Activated CD4-positive, alpha-beta T cell treated with anti-CD3 and anti-CD28 coated beads for 1 hour (primary cell): ENCODE measurements at places on chromosomes 12 and 14.

DNA sequence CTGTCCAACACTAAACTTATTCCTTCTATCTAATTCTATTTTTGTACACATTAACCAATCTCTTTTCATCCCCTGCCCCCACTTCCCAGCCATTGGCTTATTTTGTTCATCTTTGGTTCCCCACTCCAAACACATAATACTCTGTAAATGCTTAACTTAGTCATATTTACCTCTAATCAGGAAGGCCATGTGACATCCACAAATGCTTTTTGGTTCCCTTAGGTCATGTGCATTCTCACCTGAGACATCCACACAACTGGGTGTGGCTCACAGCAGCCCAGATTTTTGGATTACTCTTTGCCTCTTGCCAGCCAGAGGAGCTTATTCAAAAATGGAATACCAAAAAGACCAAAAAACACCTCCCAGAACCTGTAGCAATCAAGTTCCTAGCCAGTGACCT lies 28.4 kb downstream of the ARL1 start:
- no peak for DNase-seq

DNA sequence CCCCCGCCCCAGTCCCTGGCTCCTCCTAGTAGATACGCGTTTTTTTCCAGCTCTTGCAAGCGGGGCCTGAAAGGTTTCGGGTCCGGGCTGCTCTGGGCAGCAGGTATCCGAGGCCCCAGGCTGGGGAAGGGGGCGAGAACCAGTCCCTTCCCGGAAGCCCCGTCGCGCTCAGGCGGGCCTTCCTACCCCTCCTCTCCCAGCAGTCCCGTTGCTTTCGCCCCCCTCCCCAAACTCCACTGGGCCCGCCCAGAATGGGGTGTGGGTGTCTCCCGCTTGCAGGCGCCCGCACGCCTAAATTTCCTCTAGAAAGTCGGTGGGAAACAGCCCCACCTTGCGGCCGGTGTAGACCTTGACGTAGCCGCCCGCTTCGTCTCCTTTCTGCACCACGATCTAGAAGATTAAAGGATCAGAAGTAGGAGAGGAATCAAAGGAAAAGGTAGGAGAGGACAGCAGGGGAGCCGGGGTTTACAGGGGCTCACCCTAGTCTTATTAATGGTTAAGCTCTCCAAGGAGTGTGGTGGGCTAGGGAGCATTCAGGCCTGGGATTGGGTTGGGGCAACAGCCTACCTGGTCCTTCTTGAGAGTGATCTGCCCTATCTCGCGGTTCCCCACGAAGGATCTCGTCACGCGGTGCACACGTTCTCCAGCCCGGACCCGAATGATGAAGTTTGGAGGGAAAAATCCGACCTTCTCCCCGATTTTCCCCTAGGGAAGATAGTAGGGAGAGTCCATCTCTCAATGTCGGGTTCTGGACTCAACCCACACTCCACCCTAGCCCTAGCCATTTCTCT lies 7.3 kb downstream of the STAC3 start:
- peak; percentile 71 for DNase-seq

DNA sequence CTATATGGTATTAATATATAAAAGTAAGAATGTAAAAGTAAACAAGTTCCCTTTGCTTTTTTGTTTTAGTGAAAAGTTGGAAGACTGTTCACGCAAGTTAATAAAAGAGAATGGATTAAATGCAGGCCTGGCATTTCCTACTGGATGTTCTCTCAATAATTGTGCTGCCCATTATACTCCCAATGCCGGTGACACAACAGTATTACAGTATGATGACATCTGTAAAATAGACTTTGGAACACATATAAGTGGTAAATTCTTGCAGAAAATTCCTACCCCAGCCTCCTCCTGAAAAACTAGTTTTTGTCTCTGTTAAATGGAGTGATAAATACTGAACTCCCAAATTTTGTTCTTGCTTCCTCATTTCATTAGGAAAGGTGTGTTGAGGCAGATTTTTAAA lies 20.9 kb downstream of the METAP2 start:
- DNase-seq = no peak

- no peak for DNase-seq
These were observed 4.1 kb upstream of the DAO start for GRCh38 chr12:108875682-108876361.

GRCh38 chr14:49893309-49894213 lies 679 bp downstream of the ARF6 start:
- DNase-seq = peak; percentile 54

DNA sequence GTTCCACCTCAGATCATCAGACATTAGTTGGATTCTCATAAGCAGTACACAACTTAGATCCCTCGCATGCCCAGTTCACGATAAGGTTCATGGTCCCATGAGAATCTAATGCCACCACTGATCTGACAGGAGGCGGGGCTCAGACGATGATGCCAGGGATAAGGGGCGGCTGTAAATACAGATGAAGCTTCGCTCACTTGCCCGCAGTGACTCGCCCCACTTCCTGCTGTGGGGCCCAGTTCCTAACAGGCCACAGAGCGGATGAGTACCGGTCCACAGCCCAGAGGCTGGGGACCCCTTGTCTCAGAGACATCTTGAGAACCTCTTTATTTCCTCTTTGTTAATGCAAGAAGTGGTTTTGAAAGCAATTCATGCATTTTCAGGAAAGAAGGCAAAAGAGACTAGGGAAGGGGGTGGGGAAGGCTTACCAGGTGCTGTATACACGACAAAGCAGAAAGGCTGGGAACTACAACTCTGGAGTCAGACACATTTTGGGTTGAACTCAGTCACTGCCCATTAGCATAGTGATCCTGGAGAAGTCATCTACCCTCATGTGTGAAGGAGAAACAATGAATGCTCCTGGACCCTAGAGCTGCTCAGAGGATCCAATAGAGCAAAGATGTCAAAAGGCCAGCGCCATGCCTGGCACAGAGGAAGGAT lies 68.7 kb downstream of the EID3 start:
- DNase-seq = no peak

DNA sequence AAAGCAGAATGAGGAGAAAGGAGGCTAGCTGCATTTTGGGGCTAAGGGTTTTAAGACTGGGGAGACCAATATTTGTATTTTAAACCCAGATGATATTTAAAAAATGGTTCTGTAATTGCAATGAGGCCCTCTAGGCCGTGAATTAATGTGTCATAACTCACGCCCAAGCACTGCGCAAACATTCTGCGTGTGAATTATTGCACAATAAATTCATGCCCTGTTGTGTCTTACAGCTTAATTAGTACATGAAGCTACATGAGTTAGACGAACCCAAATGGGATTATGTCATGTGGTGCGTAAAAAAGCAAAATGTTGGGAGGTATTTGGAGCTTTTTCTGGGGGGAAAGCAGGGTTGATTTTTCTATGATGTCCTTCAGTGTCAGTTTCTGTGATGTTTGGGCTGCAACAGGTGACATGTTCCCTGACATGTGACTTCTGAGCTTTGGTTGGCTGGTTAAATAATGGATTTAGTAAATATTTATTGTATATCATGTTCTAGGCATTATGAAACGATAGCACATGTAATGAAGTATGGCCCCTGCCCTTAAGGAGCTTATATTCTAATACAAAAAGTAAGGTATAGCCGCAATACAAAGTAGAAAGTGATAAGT lies 30.4 kb upstream of the CISTR start:
- DNase-seq = no peak

- DNase-seq = no peak
These were observed 1.6 kb downstream of the NXPH4 start for GRCh38 chr12:57218030-57218853.

GRCh38 chr14:23485326-23485725 lies 15.8 kb downstream of the NGDN start:
- no peak for DNase-seq

- no peak for DNase-seq
These were observed 40.2 kb downstream of the TEAD4 start for GRCh38 chr12:2999265-2999841.

GRCh38 chr14:103206023-103206481 lies 82.8 kb downstream of the TNFAIP2 start:
- DNase-seq = no peak

- DNase-seq = peak; percentile 65
These were observed 33.3 kb downstream of the MIA2 start for GRCh38 chr14:39266871-39267607.

- DNase-seq = no peak
These were observed 26.5 kb upstream of the PPP1R12A start for GRCh38 chr12:79961411-79961810.

DNA sequence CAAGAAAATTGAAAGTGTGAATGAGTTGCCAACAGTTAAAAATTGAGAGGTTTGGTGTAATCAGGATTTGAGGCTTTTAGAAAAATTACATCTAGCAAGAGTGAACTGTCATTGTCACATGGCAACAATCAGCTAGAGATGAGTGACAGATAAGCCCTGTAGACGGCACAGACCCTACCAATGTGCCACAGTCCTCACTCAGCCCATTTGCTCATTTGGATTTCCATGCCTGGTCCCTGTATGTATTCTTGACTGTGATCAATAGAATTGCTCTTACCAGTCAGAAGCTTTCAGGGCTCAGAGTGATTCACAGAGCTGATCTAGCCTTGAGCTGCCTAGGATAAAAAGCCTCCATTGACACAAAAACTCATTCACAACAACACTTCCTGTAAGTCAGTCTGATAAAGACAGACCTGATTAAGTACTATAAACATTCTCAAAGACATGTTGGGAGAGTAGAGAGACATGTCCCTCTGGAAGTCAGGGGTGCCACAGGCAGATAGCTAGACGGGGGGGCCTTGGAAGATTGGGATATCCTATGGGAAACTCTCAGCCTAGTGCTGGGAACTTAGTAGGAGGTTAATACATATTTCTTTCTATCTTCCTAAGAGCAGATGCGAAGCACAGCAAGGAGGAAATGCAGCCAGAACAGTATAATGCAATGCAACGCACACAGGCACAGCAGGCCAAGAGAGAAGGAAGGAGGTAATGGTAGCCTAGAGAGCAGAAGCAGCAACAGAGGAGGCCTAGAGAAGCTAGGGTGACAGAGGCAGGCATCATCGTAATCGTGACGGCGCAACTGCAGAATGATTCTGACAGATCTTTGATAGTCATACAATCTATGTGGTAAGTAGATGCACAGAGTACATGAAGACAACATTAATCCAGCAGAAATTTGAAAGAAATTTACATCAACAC lies 2.0 kb upstream of the PELI2 start:
- DNase-seq = no peak

DNA sequence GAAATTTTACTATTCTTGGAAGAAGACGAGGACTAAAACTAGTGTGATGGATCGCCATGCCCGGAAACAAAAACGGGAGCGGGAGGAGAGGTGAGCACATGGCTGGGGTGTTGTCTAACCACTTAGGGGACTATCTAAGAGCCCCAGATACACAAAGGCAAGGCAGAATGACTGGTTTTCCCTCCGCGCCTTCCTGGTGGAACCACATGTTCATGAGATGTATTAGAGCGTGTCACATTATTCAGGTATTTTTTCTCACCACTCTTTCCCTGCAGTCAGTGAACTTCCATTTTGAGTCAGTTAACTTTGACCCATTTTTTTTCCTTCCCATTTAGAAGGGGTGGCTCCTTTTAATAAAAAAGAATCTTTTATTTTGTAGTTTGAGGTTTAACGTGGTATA lies 68.8 kb upstream of the TRAF3 start:
- no peak for DNase-seq

- DNase-seq = no peak
These were observed 1127.9 kb downstream of the VRK1 start for GRCh38 chr14:97924922-97925613.

GRCh38 chr12:121738340-121738858 lies 25.8 kb downstream of the TMEM120B start:
- no peak for DNase-seq

DNA sequence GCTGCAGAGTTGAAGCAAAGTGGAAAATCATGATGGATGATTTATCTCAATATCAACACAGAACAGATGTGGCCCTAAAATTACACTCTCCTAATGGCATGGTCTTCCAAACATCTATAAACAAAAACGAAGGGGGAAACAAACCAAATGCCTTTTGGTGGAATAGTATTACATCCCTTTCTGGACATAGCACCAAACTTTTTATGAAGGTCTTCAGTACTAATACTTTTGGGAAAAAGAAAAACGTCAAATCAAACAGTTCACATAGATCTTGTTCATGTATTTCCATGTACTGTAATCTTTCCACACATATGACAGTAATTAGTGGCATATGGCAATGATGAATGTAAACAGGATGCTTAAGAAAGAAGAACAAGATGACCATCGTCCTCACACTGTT lies 22.9 kb upstream of the ANAPC7 start:
- no peak for DNase-seq

DNA sequence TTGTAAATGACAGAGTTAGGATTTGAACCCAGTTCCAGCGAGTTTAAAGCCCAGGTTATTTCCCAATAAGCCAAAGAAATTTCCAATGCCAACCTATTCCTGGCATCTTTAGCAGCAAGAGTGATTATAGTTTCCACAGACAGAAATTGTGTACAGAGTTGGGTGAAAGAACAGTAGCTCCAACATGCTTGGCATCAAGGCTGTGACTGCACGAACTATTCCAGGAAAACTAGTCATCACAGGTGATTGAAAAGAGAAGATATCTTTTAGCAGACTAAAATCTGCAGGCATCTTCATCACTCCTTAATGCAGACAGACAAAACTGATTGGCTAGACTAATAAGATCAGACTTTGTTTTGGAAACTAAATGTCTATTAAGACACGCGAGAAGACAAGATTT lies 262.7 kb upstream of the PLEKHG7 start:
- no peak for DNase-seq

GRCh38 chr14:37223947-37224474 lies 26.3 kb downstream of the MIPOL1 start:
- DNase-seq = no peak

DNA sequence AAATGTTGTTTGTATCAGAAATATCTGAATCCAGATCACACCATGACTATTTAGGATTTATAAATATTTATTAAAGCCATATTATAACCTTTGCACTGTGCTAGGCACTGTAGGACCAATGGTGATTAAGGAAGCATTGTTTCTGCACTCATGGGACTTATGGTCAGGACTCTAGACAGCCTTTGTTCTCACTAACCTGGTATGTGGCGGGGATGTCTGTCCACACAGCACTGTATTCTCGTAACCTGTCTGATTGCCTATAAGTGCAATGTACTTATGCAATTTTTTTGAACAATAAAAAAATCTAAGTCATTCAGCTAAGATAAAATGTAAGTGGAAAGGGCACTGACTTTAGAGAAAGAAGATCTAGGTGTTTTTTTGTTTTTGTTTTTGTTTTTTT lies 6.7 kb upstream of the SSPN start:
- DNase-seq = no peak

GRCh38 chr14:34685819-34686428 lies 28.5 kb downstream of the CFL2 start:
- DNase-seq = no peak
